Effector memory CD4-positive, alpha-beta T cell (primary cell): ENCODE measurements at places on chromosomes 6 and 20.

DNA sequence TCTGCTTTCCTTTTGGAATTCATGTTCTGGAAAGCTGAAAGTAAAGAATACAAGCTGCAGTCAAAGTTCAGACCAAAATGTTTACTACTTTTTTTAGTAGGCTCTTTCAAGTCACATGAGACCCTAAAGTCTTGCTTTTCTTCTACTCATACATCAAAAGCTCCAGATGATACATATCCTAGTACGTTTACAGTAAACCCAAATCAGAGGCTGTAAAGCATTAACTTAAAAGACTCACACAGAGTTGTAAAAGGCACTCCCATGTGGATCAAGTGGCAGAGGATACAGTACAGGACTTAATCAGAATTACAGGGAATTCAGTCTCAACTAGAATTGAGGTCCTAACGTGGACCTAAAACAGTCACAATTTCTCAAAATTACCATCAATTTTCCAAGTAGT is 40.7 kb downstream of the STK38 start:
- no peak for DNase-seq

DNA sequence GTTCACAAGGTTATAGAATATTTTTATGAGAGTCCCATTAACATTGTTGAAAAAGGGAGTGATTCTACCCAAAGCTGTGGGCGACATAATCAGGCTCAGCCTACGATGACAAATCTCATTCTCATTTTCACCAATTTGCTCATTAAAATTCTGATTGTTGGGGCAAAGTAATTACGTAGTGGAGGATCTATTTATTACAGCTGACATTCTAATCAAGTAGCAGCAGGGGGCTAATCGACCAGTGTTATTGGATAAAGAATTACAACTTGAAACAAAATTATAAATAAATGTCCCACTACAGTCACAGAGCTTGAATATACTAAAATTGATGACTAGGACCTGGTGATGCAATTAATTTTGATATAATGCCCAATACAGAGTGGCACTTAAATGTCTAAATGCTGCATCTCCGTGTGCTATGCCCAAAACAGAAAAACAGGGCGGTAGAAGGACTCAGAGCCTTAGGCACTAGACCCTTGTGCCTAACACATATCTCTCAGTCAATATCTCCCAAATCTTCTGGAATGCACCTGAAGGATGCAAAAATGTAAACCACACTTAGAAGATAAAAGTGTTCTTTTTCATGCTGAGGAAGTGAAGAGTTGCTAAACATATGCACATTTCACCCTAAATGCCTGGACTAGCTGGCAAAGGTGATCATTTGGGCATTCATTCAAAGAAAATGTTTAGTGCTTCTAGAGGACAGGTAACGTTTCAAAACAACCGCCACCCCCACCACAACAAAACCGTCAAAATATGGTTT is 88.3 kb downstream of the CD24 start:
- DNase-seq = no peak

DNA sequence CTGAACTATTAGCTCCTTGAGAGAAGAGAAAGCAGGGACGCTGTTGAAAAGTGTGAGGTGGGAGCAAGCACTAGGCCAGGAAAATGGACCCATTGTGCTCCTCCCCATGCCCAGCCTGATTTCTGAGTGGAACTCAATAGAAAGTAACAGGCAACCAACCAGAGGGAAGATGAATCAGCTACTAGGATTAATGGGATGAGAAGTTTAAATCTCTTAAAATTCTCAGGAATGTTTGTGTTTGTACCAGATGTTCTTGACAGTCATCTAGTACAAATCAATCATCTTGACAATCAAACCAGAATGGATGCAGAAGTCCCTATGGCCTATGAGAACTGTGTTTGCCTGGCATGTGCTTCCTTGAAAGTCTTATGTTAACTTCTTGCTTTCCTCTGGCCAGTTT is 48.9 kb downstream of the HDDC2 start:
- no peak for DNase-seq

DNA sequence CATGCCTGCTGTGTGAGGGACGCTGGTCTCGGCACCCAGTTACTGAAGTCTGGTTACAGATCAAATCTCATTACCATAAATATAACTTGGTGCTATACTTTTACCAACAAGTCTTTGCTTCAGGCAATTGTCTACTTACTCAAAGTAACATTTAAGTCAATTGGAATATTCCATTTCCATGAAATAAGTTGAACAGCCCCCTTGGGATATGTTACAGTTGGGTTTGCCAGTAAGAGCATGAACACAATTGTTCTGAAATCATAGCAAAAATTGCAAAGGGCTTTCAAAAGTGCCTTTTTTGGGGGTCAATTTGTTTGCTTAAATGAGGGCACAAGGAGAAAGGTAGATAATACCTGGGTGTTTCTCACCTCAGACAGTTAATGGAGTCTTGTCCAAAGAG is 170.9 kb upstream of the EXOC2 start:
- DNase-seq = no peak

DNA sequence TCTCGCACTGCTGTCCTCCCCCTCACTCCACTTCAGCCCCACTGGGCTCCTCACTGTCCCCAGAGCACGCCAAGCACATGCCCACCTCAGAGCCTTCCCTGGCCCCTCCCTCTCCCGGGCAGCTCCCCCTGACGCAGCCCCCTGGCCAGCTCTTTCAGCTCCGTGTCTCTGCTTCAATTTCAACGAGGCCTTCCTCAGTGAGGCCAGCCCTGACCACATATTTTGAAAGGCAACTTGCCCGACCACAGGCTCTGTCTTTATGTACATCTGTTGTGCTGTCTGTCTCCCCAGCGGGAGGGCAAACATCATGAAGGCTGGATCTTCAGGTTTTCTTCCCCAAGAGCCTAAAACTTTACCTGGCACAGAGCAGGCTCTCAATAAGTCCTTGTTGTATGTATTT is 44.6 kb downstream of the JPH2 start:
- DNase-seq = no peak

DNA sequence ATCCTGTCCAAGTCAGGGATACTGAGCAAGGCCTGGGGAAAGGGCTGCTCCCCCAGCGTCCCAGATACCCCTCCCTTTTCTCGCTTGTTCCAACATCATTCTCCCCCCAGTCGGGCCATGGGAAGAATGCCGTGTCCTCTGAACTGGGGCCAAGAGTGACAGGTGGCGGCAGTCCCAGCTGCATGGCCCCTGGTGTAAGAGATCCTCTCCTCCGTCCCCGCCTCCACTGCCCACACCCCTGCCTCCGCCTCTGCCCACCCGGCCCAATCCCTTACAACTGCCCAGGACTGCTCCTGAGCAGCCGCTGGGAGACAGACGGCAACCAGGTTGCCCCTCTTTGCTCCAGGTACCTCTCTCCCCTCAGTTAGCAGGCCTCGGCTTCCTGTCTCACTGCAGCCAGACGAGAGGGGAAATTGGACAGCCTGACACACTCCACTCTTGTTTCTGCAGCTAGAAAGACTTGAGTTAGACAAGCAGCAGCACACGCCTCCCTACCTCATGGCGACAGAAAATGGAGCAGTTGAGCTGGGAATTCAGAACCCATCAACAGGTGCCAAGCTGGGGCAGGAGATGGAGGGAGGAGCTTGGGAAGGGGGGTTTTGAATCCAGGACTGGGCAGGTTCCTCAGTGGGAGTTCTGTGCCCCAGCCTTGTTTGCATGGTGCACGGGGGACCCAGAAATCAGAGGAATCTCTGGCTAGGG is at the start of gene MYLK2:
Gene MYLK2 (plus strand): TSS at position 274 of the 702 bp plus-strand sequence. CDS start 225 bp downstream, at position 499.
- no peak for DNase-seq

GRCh38 chr6:24187965-24188577 is 62.1 kb downstream of the NRSN1 start:
- DNase-seq = no peak

GRCh38 chr6:15539722-15540270 is 123.0 kb downstream of the DTNBP1 start:
- no peak for DNase-seq

GRCh38 chr6:106882601-106883518 is 91.7 kb downstream of the CD24 start:
- DNase-seq = no peak

GRCh38 chr6:80363501-80364122 is 257.1 kb downstream of the BCKDHB start:
- DNase-seq = no peak

- peak; percentile 70 for DNase-seq
Measured at GRCh38 chr6:105992315-105992961, 93.7 kb upstream of the PRDM1 start.

GRCh38 chr20:25676164-25676809 is 20.4 kb downstream of the ZNF337 start:
- no peak for DNase-seq

- DNase-seq = no peak
Measured at GRCh38 chr6:167311286-167311685, 13.6 kb upstream of the TTLL2 start.

- no peak for DNase-seq
Measured at GRCh38 chr20:1718604-1719384, 61.2 kb upstream of the SIRPG start.

- DNase-seq = no peak
Measured at GRCh38 chr6:105170059-105170458, 9.8 kb downstream of the POPDC3 start.

- no peak for DNase-seq
Measured at GRCh38 chr20:56788671-56789610, 159.8 kb downstream of the TFAP2C start.

- no peak for DNase-seq
Measured at GRCh38 chr6:19771753-19772336, 65.3 kb upstream of the ID4 start.

DNA sequence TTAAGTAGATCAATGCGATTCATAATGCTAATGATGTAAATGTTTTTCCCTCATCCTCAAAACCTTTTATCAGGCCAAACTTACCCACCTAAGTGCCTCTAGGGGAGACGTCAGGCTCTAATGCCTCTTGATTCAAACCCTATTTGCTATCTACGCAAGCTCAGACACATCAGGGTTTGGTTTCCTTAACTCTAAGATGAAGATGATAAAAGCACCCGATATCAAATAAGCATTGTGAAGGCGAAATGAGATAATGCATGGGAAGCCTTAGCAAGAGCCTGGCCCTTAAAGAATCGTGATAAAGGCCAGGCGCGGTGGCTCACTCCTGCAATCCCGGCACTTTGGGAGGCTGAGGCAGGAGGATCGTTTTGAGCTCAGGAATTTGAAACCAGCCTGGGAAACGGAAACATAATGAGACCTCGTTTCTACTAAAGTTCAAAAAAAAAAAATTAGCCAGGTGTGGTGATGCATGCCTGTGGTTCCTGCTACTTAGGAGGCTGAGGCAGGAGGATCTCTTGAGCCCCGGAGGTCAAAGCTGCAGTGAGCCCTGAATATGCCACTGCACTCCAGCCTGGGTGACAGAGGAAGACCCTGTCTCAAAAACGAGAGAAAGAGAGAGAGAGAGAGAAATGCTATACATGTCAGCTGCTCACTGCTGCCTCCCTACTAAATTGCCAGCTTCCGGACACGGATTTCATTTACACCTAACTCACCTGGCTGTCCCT is 13.5 kb downstream of the CNKSR3 start:
- no peak for DNase-seq

DNA sequence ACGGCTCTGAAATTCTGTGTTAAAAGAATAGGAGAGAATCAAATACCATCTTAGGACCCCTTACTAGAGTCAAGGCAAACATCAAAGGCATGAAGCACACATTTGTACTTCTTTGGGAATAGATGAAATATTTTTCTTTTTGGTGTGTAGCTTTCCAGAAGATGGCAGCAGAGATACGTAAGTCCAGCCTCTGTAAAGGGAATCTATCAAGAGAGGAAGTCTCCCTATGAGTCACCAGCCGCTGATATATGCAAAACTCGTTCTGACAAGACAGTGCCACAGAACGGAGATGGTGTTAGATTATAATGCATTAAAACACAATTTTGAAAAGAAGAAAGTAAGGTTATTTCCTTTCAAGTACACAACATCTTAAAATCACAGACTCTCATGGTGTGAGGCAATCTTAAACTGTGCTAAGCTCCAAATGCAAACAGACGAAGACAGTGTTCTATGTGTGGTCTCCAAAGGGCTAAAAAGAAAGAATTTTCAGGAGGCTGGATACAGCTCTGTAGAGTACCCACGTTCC is 120.0 kb upstream of the AGPAT4 start:
- DNase-seq = peak; percentile 43

DNA sequence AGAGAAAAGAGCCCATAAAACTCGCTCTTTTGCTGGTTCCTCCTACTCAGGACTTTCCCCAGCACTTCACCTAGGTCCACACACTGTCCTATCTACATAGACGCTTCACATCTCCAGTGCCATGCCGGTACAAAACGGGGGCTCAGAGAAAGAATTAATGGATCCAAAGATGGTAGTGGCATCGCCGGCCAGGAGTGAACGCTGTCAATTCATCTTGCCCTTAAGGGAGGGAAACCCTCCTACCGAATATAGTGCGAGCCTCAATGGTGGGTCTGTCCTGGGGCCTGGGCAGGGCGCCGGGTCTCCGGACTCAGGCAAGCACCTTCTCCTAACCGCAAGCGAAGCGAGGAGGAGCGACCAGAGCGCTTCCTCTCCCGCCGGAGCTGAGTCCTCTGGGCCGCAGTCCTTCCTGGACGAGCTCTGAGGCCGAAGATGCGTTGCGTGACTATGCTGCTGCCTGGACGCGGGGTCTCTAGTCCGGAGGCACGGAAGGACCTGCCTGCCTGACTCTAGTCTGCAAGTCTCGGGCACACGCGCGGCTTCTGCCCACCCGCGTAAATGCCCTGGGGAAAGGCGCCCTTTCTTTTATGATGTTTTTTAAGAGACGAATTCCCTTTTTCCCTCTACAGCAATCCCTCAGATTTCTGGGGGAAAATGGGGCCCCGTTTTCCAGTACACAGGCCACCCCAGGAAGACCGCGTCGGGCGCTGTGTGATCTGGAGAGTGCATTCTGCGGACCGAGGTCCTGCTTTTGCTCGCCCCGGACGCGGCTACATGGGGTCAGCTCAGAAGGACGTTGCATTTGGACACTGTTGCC is 100.1 kb upstream of the PRDM1 start:
- no peak for DNase-seq

DNA sequence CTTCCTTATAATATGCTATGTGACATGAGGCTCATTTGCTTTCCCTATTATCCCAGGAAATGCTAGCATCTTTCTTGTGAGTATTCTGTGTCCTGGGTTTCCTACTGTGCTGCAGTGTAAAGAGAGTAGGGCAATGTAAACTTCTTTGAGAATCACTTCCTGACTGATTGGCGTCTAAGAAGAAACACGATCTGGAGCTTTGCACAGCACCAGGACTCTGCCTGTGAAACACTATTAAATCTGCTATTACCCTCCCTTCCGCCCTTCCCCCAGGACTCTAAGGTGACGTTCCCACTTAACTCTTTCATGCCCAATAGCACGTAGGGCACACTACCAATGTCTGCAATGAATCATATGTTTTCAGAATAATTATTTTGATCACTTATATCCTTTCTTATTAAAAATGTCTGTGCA is 607.3 kb upstream of the CITED2 start:
- no peak for DNase-seq

GRCh38 chr6:36283608-36284007 is 13.7 kb downstream of the PNPLA1 start:
- DNase-seq = no peak

GRCh38 chr6:156828280-156828703 is 51.1 kb downstream of the ARID1B start:
- no peak for DNase-seq

- no peak for DNase-seq
Measured at GRCh38 chr20:45937765-45938164, 3.3 kb downstream of the PCIF1 start.
